ENCODE measurements at places on chromosomes 2 and 18.

GRCh38 chr2:121994238-121995206, 239.1 kb downstream of the TSN start:
- DNase-seq, result no peak

GRCh38 chr2:112465382-112465781, 16.6 kb upstream of the TTL start:
- no peak for DNase-seq

- no peak for DNase-seq
Observed at GRCh38 chr2:151900331-151900730, 72.1 kb upstream of the ARL5A start.

DNA sequence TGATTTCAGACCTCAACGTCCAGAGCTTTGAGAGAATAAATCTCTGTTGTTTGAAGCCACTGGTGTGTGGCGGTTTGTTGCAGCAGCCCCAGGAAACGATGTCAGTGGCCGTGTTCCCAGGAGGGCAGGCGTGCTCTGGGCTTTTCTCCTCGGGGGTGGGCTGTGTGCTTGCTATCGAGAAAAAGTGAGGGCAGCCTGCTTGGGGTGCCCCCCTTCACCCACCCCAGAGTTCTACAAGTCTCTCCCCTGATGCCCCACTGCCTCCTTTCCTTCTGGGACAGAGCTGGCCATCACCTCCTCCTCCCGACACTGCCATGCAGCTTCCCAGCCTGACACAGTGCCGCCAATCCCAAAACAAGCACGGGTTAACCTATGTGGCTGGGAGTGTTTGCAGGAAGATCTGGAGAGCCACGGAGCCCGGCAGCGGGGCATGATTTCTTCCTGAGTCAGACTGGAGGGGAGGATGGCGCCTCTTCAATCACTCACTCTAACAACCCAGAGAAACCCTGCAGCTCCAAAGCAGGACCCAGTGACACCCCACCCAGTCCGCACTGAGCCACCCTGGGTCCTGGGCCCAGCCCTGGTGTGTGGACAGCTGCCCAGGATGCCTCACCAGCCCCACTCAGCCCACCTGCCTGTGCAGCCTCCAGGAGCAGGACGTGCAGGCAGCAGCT, 213.7 kb upstream of the RAB6C start:
- DNase-seq, result no peak

DNA sequence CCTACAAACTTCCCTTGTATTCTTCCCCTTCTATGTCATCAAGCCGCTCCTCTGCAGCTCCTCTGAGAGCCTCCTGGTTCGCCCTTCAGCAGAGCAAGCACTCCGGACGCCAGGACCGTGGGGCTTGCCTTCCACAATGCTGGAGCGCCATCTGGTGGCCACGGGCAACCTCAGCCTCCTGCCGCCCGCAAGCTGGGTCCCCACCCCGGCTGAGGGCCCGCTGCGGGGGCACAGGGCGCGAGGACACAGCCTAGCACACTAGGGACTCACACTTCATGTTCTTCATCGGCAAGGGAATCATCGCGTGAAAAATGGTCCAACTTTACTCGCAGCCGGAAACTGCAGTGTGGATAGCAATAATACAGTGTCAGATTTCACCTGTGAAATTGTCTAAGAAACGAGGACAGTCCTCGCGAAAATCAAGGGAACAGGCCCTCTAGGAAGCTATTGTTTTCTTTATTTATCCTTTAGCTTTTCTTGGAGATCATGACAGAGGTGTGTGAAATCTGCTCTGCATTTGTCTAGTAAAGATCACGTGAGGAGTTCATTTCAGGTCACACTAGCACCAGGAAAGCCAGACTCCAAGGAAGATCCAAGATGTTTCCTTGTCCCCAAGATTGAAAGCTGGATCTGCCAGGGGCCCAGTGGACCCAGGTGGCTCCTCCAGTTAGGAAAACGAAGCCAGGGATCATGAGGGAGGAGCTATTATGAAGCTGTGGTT, 5.8 kb downstream of the PRLH start:
- DNase-seq, result peak; percentile 78

DNA sequence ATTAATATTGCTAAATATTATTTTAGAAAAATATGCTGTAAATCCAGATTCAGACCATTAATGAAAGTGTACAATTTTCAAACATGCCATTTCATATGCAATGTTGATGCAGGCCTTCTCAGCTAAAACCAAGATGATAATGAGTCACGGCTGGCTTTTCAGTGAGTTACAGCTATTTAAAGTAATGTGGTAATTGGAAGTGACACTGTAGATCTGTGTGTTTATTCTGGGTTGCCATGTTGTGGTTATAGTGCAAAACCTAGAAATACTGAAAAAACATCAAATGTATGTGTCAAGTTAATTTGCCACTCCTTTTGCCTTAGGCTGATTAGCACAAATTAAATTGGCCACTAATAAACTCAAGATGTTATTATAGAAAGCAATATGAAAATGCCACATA, 506.6 kb downstream of the ERBB4 start:
- DNase-seq, result no peak

DNA sequence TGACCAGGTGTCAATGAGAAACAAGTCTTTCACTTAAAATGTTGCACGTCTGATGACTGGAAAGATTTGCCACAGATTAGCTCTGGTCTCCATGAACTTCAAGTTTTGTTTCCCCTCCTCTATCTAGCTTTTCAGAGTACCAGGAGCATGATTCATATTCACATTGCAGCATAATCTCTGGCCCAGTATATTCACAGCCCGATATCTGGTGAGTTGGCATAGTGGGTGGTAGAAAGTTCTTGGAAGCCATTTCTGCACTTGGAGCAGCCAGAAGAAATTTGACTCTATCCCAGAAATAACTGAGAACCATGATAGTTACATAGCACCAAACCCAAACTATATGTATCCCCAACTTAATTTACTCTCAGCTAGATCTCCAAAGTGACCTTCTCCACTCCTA, 503.9 kb downstream of the PID1 start:
- no peak for DNase-seq

- DNase-seq, result no peak
Observed at GRCh38 chr2:187424146-187424545, 23.9 kb downstream of the CALCRL start.

DNA sequence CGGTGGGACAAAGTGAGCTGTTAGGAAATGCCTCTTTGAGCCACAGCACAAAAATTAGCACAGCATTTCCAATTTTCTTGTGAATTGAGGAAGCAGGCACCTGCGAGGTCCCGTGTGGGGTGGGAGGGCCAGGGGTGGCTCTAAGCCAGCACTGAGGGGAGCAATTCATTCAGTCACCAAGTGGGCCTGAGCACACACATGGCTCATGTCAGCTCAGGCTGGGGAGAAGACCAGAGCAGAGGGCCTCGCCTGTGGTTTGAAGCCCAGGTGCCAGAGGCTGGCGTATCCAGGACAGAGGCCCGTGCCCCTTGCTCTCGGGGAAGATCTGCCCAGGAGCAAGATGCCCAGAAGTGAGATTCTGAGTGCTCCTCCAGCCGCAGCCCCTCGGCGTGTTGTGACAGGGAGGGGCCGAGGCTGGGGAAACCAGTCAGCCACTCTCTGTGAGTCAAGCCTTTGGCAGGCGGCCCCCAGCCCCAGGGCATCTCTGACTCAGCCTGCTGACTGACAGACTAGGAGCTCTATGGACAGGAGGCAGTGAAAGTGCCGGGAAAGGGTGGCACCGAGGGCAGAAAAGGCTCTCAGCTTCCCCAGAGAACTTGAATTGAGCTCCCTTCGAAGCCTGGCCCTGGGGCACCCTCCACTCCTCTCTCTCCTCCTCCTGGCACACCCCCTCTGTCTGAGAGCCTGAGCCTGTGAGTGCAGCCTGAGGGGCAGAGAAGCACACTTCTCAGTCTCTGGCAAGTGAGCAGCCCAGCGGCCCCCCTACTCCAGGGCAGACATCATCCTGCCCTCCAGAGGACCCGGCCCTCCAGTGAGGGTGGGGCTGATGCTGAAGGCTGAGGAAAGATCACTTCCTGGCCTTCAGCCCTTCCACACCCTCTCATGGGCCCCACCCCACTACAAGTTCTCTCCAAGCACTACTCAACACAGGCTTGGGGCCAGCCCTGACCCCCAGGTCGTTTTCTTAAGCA, 32.3 kb downstream of the CYP26B1 start:
- no peak for DNase-seq

DNA sequence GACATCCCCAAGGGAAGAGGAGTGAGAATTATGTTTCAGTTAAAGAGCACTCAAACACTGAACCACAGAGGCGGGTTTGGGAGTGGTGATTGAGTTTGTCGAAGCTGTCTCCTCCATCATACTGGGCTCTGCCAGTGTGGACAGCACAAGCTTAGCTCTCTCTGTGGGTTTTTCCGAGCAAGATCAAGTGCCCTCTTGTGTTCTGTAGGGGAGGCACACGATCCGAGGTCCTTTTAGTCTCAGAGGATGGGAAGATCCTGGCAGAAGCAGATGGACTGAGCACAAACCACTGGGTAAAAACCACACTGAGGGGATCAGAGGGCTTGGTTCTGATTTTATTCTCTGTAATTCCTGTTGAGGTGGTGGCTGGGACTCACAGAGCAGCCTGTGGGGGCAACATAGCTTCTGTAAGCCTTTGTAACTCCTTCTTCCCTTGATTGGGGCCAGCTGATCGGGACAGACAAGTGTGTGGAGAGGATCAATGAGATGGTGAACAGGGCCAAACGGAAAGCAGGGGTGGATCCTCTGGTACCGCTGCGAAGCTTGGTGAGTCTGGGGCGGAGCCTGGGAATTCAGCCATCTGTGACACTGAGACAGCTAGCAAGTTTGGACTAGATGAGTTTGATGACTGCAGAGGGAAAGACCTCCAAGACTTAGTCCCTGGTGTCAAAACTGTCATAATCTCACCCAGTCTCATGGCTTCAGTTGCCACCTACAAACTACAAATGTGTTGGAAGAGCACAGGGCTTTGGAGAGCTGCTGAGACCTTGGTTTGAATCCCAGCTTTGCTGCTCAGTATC, 2.0 kb downstream of the NAGK start:
- DNase-seq, result no peak

DNA sequence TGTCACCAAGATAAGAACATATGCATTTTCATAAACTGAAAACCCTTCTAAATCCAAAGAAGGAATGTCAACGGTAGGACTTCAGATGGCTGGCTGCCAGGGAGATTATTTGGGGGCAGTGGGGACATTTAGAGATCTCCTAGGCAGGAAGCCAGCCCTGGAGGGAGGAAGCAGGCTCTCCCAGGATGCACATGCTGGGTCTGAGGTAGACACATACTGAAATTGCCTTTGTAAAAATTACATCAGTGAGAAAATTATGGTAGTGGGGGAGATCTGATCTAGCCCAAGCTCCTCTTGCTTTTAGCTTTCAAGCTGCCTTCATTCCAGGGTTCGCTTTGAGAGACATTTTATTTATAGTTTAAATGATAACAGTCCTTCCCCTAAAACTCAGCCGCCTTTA, 24.1 kb downstream of the MPP4 start:
- no peak for DNase-seq

DNA sequence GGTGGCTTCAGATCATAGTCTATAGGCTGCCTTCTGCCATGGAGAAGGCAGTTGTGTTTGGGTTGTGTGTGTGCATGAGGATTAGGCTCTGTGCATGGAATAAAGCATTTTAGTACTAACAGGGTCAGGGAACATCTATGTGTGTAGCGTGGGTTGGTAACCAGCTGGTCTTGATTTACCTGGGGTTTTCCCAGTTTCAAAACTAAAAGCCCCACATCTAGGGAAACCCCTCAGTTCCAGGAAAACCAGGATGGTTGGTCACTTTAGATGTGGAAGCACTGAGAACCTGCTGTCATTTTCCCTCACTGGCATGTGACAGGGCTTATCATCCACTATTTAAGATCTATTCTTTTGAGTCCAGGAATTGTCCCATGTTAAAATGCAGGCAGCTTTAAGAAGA, 116.3 kb downstream of the POLE4 start:
- DNase-seq, result no peak

Measured in stimulated activated CD4-positive, alpha-beta T cell treated with anti-CD3 and anti-CD28 coated beads, Interleukin-4, amount 100 ng/mL, for 4 hours (primary cell).